Activated T-cell treated with anti-CD3 and anti-CD28 coated beads, Interleukin-2, amount 50 U/mL, for 24 hours (primary cell): ENCODE measurements at places on chromosomes 7 and 10.

- no peak for DNase-seq
Measured at GRCh38 chr10:127150136-127150535, 46.3 kb downstream of the INSYN2A start.

DNA sequence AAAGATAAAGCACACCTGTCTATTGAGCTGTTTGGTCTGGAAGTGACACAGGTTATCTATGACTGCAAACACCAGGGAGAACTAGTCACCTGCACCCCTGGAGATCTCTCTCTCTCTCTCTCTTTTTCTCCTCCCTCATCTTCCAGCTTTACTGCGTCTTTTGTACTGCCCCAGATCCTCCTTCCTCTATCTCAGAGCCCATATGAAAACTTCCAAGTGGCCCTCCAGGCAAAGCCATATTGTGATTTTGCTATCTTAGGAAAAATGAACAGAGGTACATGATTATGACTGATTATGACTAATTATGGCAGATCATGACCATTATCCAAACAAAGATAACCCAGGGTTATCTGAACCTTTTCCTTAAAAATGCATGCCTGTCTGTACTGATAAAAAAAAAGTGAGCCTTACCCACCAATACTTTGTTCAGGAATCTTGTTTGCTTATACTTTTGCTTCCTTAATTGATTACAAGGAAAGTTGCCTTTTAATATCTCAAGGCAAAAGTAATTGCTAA is 12.6 kb upstream of the EPHB6 start:
- no peak for DNase-seq

DNA sequence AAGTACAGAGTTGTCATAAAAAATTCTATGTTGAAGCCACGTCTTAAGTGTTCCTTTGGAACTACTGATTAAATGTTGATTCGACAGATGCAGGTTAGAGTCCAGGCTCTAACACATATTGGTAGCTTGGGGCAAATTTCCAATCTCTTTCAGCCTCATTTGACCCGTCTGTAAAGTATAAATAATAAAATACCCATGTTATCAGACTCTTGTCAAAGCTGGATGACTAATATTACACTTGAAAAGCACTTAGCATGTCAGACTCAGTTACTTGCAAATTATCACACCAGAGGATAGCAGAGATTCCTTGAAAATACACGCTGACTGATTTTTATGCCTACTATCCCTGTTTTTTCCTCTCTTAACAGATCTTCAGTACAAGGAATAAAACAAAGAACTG is 18.1 kb upstream of the MACC1 start:
- no peak for DNase-seq

GRCh38 chr7:135771961-135772638 is 23.5 kb upstream of the FAM180A start:
- no peak for DNase-seq

DNA sequence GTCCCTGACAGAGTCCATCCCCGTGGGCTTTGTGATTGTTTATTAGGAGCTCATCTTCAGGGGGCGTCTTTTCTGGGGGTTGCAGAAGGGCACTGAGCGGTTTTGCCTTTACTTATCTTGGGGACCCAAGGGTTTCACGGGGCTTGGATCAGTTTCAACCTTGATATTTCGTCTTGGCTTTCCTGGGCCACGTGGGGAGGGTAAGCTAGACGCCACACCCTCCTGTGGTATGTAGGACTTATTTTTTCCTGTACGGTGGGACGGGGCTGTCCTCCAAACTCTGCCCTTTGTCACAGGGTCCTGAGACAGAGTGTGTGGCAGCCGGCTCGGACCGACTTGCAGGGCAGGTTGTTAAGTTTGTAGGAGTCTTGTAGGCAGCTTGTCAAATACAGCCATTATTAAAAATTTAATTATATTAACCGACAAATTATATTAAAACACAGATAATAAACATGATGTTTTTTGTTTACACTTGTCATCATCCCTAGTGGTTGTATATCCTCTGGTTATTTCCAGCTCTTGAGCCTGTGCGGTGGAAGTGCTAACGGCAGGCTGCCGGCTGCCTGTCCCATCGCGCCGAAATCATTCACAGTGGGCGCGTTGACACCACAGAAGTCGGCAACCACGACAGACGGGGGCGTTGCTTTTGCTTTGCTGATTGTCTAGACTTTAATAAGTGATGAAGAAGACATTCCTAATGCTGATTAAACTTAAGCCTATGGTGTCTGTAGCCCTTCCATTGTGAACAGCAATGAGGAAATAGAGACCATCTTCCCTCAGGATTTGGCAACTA is 193.2 kb downstream of the DNAJB6 start:
- peak; percentile 16 for DNase-seq

DNA sequence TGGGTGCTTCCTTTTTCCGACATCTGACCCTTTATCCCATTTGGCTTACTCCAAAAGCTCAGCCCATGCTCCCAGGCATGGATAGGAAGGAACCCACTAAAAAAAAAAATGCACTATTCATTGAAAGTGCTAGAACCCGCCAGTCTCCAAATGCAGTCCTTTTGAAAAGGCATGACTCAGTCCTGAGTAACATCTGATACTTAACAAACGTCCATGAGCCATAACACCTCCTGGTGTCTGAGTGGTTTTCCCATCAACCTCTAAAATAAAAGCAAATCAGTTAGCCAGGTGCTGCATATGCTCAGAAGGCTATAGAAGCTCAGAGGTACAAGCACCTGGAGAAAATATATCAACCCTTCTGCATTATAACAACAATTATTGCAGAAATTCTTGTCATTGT is 45.0 kb upstream of the CACUL1 start:
- DNase-seq, result no peak

- no peak for DNase-seq
Measured at GRCh38 chr10:122974023-122974422, 6.2 kb upstream of the PSTK start.

GRCh38 chr7:5237286-5237685 is 45.5 kb upstream of the SLC29A4 start:
- no peak for DNase-seq

DNA sequence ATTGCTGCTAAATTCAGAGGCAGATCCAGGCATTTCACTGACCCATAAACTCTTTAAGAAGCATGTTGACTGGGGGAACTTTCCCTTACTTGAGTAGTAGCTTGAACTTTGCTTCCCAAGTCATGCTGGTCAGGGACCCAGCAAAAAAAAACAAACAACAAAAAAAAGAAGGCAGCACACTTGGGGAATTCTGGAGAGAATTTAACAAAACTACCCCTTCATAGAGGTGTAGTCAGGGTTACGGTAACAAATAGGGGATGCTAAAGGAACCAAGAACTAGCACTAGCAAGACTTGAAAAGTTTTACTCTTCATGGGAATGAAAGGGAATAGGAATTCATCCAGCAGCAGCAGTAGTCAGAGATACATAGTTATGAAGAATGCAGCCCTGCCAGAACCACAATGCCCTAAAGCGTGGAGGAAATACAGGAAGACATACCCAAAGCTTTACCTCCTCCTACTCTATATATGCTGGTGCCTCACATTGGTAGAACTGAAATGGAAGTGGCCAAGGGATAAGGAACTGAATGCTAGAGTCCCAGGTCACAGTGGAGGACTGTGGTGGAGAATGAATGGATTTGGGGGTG is 67.3 kb downstream of the PHYHIPL start:
- no peak for DNase-seq

- DNase-seq, result no peak
Measured at GRCh38 chr10:118259288-118259906, 82.7 kb downstream of the FAM204A start.

DNA sequence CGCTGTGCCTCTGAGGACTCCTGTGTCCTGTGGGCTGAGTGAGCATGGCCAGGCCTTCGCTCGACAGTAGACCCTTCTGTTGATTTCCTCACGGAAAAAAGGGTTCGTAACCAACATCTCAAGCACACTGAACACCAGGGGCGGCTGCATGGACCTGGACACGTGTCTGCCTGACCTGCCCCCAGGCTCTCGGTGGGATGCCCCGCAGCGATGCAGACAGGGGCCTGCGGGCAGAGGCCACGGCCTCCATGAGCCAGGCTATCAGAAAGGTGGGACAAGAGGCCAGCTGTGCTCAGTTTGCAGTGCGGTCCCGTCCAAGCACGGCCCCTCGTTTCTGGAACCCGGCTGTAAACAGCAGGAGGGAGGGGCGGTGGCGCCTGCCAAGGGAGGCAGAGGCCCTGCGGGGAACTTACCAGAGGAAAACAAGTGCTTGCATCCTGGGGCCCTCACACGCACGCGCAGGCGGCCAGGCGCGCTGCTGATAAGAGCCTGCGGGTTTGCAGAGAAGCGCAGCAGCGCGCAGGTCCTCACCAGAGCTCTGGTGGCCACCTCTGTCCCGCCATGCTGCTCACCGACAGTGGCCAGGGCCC is 10.6 kb downstream of the GPR146 start:
- peak; percentile 63 for DNase-seq

DNA sequence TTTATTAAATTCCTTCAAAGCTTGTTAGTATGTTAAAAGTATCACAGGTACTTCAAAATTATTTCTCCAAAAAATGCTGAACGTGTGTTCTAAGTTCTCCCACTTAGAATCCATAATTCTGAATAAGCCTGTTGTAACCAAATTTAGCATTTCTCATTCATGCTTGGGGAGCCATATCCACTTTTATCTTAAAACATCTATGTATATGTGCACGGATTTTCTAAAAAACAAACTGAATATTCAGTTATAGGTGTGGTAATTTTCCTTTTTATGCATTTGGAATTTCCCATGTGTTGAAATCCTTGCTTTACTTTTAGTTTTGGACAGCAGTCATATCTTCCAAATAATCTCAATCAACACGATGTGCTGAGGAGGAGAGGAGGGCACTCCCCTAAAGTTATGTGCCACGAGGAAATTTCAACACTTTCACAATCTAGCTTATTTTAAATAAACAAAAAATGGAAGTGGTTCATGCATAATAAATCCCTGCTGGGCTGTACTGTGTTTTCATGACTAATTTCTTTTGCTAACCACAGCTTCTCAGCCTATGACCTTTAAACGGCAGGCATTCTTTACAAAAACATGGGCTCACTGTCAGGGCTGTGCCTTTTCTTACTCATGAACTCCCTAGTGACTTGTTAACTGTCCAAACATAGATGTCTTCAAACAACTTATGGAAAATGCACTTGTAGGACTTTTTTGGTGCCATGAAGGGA is 380.3 kb upstream of the SEMA3C start:
- no peak for DNase-seq

DNA sequence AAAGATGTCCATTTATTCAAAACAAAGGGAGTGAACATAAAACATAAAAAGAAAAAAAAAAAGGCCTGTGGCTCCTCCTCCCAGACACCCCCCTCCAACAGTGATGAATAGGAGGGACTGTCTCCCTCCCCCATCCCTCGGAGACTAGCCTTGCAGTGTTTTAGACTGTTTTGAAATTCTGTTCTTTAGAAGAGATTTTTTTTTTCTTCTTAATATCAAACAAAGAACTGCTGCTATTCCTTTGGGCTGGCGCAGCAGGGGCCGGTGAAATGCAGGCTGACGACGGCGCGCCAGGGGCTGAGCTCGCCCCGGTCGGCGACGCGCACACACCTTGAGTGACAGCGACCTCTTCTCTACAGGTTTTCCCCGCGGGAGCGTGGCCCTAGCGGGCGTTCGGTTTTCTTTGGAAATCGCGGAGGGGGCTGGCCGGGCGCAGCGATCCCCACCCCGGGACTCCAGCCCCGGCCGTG is at the start of gene LANCL2:
Gene LANCL2 (plus strand): TSS at position 133 of the 470 bp plus-strand sequence. CDS start 689 bp downstream, outside the sequence.
- DNase-seq, result no peak

GRCh38 chr7:2926896-2927405 is 82.8 kb upstream of the GNA12 start:
- no peak for DNase-seq
